Activated CD8-positive, alpha-beta memory T cell treated with anti-CD3 and anti-CD28 coated beads for 1 hour (primary cell): ENCODE measurements at places on chromosomes 4 and X.

DNA sequence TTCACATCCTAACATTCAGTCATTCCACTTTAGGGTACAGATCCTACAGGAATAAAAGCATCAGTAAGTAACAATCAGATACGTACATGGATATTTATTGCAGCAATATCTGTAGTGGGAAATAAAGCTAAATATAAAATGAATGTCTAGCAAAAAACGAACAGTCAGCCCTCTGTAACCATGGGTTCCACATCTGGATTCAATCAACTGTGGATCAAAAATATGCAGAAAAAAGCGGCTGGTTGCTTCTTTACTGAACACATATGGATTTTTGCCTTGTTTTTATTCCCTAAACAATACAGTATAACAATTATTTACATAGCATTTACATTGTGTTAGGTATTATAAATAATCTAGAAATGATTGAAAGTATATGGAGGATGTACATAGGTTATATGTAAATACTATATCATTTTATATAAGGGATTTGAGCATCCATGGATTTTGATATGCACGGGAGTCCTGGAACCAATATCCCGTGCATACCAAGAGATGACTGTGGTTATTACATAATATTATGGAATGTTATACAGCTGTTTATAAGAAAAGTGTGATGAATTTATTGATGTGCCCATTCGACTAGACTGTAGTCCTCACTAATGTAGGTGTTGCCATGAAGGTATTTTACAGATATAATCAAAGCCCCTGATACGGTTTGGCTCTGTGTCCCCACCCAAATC, 132.8 kb downstream of the ARHGEF9 start:
- DNase-seq: no peak

DNA sequence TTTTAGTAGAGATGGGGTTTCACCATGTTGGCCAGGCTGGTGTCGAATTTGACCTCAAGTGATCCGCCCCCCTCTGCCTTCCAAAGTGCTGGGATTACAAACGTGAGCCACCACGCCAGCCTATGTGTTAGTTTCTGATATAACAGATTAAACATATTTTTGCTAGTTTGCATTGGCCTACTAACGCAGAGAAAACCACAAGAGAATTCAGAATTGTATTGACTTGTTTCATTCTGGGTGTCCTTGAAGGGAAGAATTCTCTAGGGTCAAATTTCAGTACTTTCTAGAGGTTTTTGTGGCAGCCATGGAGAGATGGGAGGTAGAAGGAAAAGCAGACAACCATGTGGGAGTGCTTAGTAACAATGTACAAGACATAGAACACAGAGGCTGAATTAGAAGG, 46.1 kb upstream of the BMPR1B start:
- DNase-seq: no peak

- no peak for DNase-seq
These were observed 283.2 kb downstream of the ARHGAP10 start for GRCh38 chr4:148015058-148015457.

- DNase-seq: no peak
These were observed 70.2 kb upstream of the AFAP1 start for GRCh38 chr4:8009710-8010511.

DNA sequence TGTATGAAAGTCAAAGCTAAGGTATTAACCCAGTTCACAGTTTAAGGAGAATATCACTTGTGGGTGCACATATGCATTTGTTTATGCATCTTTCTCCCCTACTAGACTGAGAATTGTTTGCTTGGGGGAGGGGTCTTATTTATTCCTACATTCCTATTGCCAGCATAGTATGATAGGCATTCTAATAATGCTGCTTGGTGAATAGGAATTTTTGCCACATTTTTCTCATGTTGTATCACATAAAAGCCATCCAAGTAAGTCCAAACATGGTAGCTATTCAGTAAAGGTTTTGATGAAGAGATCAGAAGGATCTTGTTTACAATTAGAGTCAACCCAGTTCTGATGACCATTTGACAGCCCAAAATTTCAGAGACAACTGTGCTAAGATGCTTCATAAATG, 48.6 kb downstream of the ASB9 start:
- DNase-seq: no peak

- DNase-seq: no peak
These were observed 28.3 kb downstream of the NSUN7 start for GRCh38 chr4:40778090-40778489.

- no peak for DNase-seq
These were observed 148.9 kb upstream of the JADE1 start for GRCh38 chr4:128660361-128661215.

GRCh38 chr4:186008057-186008456, 60.9 kb upstream of the TLR3 start:
- DNase-seq: no peak

DNA sequence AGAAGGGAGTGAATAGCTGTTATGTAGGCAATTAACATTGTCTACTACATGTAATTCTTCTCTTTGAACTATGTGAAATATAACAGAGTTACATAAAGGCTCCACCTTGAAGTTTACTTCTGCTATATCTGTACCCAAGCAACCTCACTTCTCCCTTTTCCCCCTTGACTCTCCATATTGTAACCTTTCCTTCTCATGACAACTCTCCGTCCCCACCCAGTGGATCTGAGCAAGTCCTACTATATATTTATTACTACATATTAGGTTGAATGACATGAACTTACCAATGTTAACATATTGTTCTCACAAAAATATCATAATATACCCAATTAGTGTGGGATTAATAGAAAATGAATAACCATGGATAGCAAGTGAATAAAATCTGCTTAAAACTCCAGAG, 93.2 kb upstream of the ATP8A1 start:
- peak; percentile 9 for DNase-seq

GRCh38 chrX:21985332-21985777, 44.8 kb downstream of the SMS start:
- peak; percentile 19 for DNase-seq

GRCh38 chrX:75642811-75643361, 120.0 kb upstream of the ZDHHC15 start:
- no peak for DNase-seq

GRCh38 chrX:71930298-71930697, 19.7 kb downstream of the NHSL2 start:
- no peak for DNase-seq
